ENCODE measurements at places on chromosomes 2 and 18.

- no peaks in the 10 kb centered on the region for H3K36me3 ChIP-seq
- H3K27me3 ChIP-seq, result no peaks in the 10 kb centered on the region
- no peak overlapping the region for H3K4me3 ChIP-seq
- peak overlapping the region; percentile 30 for H3K27ac ChIP-seq
- no peak for DNase-seq
- no peaks in the 10 kb centered on the region for H3K4me1 ChIP-seq
Measured at GRCh38 chr2:157897106-157897971, 21.2 kb upstream of the ACVR1 start.

GRCh38 chr2:41894563-41895333 is 153.1 kb upstream of the PKDCC start:
- DNase-seq, result no peak
- H3K36me3 ChIP-seq, result no peaks in the 10 kb centered on the region
- no peaks in the 10 kb centered on the region for H3K4me1 ChIP-seq
- no peak overlapping the region for H3K4me3 ChIP-seq
- H3K27me3 ChIP-seq, result no peaks in the 10 kb centered on the region
- H3K27ac ChIP-seq, result no peak overlapping the region

- H3K27me3 ChIP-seq, result no peaks in the 10 kb centered on the region
- H3K4me3 ChIP-seq, result no peak overlapping the region
- H3K4me1 ChIP-seq, result no peaks in the 10 kb centered on the region
Measured at GRCh38 chr2:164275659-164276058, 345.6 kb downstream of the GRB14 start.

DNA sequence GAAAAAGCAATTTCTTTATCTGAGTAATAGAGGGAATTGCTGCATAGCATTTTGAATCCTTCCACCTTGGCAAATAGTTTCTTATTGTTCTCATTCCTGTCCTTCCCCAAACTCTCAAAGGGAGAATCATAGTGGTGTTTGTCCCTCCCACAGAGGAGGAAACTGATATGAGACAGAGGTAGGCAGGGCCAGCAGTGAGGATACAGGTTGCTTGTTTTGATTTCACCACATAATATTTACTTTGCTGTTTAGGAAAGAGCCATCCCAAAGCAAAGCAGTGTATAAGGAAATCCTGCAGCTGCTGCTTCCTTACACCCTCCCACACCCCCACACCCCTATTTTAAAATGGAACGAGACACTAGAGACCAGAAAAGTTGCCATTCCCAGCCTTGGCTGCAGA is 195.3 kb downstream of the SETBP1 start:
- H3K27ac ChIP-seq, result no peak overlapping the region
- no peaks in the 10 kb centered on the region for H3K27me3 ChIP-seq
- H3K4me3 ChIP-seq, result no peak overlapping the region

DNA sequence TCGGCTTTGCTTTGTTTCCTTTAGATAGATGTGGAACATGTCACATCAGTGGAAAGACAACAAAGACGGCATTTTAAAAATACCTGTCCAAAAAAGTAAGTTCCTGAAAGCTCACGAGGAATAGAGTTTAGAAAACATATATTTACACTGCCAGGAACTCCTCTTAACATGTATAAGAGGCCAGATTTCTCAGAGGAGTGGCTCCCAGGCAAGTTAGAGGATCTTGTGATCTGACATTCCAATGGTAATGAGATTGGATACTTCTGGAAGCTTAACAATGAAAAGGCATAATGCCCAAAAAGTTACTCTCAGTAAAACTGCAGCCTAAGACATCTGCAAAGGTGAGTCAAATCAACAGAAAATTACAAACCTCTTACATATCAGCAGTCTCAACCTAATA is 77.1 kb downstream of the CYRIA start:
- H3K4me3 ChIP-seq, result no peak overlapping the region
- H3K27me3 ChIP-seq, result no peaks in the 10 kb centered on the region
- H3K4me1 ChIP-seq, result no peaks in the 10 kb centered on the region
- no peaks in the 10 kb centered on the region for H3K36me3 ChIP-seq
- H3K27ac ChIP-seq, result no peak overlapping the region
- DNase-seq, result no peak

DNA sequence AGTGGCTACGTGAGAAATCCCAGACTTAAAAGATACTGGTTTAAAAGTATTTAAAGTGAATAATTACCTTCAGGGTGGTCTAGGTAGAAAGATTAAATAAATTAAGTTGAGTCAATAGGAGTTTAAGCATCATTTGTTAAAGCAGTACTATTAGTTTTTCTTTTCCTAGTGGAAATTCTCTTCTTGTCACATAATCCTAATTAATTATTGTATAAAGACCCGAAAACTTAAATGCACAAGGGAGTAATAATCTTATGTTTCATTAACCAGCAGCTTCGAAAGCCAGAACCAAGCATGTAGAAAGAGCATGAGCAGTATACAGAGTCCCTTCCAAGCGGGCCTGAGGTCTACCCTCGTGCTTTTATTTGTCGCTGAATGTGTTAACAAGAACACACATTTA is 90.2 kb upstream of the SKOR2 start:
- no peaks in the 10 kb centered on the region for H3K36me3 ChIP-seq
- H3K27me3 ChIP-seq, result no peaks in the 10 kb centered on the region
- no peak for DNase-seq
- H3K4me1 ChIP-seq, result no peaks in the 10 kb centered on the region

DNA sequence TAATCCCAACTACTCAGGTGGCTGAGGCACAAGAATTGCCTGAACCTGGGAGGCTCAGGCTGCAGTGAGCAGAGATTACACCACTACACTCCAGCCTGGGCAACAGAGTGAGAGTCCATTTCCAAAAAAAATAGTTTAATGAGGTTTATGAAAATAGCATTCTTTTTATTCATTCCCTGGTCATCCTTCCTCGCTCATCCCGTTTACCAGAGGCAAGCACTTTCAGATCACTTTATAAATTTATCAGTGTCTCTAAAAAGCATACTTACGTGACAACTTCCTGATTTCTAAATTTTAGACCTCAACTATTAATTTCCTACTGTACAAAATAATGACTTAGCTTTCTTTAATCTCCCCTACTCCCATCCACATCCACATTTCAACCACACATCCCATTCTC is 864.8 kb downstream of the EPHA4 start:
- no peak for DNase-seq
- no peak overlapping the region for H3K27ac ChIP-seq
- no peaks in the 10 kb centered on the region for H3K4me1 ChIP-seq
- H3K27me3 ChIP-seq, result peaks cover 4% of the 10 kb centered on the region
- H3K4me3 ChIP-seq, result no peak overlapping the region
- no peaks in the 10 kb centered on the region for H3K36me3 ChIP-seq

GRCh38 chr18:11249391-11249790 is 100.0 kb upstream of the PIEZO2 start:
- H3K27ac ChIP-seq, result no peak overlapping the region
- DNase-seq, result no peak
- H3K4me3 ChIP-seq, result no peak overlapping the region

DNA sequence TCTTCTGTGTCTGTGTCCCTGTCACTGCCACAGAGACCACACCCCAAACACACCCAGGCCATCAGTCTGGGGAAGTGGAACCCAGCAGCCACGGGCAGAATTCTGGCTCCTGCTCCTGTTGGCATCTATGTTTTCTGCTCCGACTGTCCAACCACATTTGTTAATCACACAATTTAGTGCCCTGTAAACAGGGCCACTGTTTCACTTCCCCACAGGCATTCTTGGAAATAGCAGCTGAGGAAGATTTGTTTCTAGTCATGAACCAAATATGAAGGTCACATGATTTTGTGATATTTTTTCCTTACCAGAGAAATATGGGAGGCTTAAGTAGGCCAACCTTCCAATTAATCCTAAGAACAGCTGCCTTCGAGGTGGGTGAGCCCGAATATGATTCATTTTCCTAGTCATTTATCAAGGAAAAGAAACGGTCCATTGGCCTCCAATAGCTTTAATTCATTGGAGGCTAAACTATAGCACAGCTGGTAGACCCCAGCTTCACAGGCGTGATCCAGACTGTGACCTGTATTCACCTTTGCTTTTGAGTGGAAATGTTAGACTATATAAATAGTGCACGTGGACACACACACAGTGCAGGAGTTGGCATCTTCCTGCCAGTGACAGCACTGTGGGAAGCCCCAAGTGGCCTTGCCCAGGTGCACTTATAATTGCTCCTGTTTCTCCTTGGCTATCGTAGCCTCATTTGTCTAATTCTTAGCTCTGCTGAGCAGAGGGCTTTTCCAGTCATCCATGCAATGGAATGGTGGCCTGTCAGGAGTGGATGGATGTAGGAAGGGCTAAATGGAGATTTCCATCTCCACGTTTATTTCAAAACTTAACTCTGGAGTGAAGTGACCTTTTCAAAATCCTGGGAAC is 267.9 kb downstream of the LPIN1 start:
- no peaks in the 10 kb centered on the region for H3K4me1 ChIP-seq
- H3K4me3 ChIP-seq, result no peak overlapping the region
- DNase-seq, result no peak
- no peaks in the 10 kb centered on the region for H3K27me3 ChIP-seq
- no peak overlapping the region for H3K27ac ChIP-seq
- no peaks in the 10 kb centered on the region for H3K36me3 ChIP-seq

DNA sequence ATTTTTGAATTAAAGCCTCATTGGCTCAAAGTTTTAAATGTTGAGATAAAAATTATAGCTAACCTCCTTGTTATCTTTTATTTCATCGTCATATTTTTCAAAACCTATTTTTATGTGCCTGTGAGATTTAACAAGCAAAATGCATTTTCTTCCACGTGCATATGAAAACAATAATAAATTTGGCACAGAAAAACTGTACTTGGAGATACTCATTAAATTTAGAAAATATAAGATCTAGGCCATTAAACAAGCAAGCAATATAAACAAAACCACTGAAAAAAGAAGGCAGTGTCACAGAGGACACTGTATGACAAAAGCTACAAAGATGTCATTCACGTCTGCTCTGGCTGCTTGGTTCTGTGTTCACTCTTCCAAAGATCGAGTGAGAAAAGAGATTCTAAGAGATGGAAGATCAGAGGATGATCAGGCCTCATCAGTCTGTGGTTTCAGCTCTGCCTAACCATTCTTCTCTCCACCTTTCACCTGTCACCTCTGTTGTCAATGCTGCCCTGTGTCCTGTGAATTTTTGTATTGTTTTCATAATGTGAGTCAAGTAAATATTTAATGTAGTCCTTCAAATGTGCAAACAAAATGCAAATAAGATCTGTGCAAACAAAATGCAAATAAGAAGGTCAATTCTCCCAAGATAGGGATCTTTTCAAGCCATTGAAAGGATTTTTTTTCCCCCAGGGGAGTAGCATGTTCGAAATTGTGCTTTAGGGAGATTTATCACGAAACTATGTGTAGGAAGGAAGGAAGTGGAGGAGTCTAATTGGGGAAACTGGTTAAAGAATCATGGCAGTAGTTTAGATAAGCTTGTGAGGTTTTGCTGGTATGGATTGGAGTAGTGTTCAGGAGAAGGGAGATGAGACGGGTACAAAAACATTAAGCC is 138.7 kb upstream of the RBMS1 start:
- no peak for DNase-seq
- no peak overlapping the region for H3K27ac ChIP-seq
- no peak overlapping the region for H3K4me3 ChIP-seq
- H3K4me1 ChIP-seq, result no peaks in the 10 kb centered on the region

DNA sequence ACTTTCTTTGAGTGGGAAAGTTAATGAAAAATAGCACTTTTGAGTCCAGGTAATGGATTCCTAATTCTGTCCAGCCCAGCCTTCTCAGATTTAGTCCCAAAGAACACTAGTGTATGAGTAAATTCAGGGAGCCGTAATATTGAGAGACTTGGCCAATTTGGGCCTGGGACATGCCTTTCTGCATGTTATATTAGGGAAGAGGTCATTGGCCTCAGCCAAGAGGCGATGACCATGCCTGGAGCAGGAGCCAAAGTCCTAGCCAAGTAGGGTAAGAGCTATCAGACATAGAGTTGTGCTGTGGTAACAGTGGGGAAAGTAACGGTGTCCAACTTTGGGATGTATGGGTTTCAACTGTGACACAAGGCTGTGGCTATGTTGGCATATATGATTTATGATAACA is 336.5 kb upstream of the ZNF804A start:
- no peaks in the 10 kb centered on the region for H3K4me1 ChIP-seq
- H3K27ac ChIP-seq, result no peak overlapping the region
- DNase-seq, result no peak
- H3K36me3 ChIP-seq, result no peaks in the 10 kb centered on the region
- no peaks in the 10 kb centered on the region for H3K27me3 ChIP-seq
- no peak overlapping the region for H3K4me3 ChIP-seq

- H3K27me3 ChIP-seq, result no peaks in the 10 kb centered on the region
- H3K36me3 ChIP-seq, result no peaks in the 10 kb centered on the region
- no peak for DNase-seq
- no peak overlapping the region for H3K4me3 ChIP-seq
Measured at GRCh38 chr2:172308253-172308935, 119.0 kb upstream of the ITGA6 start.

GRCh38 chr18:27860701-27861107 is 316.2 kb downstream of the CDH2 start:
- no peak for DNase-seq
- H3K36me3 ChIP-seq, result no peaks in the 10 kb centered on the region
- no peaks in the 10 kb centered on the region for H3K27me3 ChIP-seq
- H3K4me1 ChIP-seq, result no peaks in the 10 kb centered on the region

- no peak for DNase-seq
- H3K36me3 ChIP-seq, result no peaks in the 10 kb centered on the region
- peaks cover 9% of the 10 kb centered on the region for H3K27me3 ChIP-seq
- no peaks in the 10 kb centered on the region for H3K4me1 ChIP-seq
- H3K4me3 ChIP-seq, result no peak overlapping the region
- no peak overlapping the region for H3K27ac ChIP-seq
Measured at GRCh38 chr2:229673676-229674075, 40.7 kb downstream of the DNER start.

- H3K27me3 ChIP-seq, result no peaks in the 10 kb centered on the region
- no peak overlapping the region for H3K27ac ChIP-seq
- H3K36me3 ChIP-seq, result no peaks in the 10 kb centered on the region
- H3K4me3 ChIP-seq, result no peak overlapping the region
Measured at GRCh38 chr2:72669121-72669520, 156.7 kb downstream of the EXOC6B start.

GRCh38 chr2:227374158-227374557 is 4.9 kb downstream of the TM4SF20 start:
- no peak for DNase-seq
- H3K4me1 ChIP-seq, result no peaks in the 10 kb centered on the region

DNA sequence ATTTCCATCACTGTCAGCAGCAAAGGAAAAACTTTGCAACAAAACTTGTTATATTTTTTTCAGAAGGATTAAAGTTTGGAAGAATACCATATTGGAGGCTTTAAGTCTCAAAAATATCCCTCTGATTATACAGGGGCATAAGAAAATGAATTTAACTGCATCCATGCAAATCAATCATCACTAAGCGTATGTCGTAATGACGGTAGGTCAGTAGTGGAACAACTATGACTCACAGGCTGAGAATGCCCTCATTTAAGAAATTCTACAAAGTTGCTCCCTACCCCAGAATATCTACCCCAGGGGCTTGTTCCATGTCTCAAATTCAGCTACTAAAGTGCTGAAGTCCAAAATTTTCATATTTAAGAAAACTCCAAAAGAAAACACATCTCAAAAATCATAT is 12.5 kb upstream of the NAB1 start:
- no peak for DNase-seq
- H3K4me1 ChIP-seq, result peaks cover 17% of the 10 kb centered on the region
- H3K36me3 ChIP-seq, result no peaks in the 10 kb centered on the region
- no peak overlapping the region for H3K27ac ChIP-seq
- no peak overlapping the region for H3K4me3 ChIP-seq
- no peaks in the 10 kb centered on the region for H3K27me3 ChIP-seq

GRCh38 chr18:25544546-25545287 is 192.8 kb upstream of the ZNF521 start:
- no peak overlapping the region for H3K4me3 ChIP-seq
- no peaks in the 10 kb centered on the region for H3K36me3 ChIP-seq
- H3K4me1 ChIP-seq, result no peaks in the 10 kb centered on the region
- H3K27me3 ChIP-seq, result no peaks in the 10 kb centered on the region

GRCh38 chr2:226333388-226333787 is 466.2 kb downstream of the IRS1 start:
- H3K27me3 ChIP-seq, result no peaks in the 10 kb centered on the region
- no peaks in the 10 kb centered on the region for H3K36me3 ChIP-seq
- H3K4me1 ChIP-seq, result no peaks in the 10 kb centered on the region

Data from upper lobe of right lung (tissue), 1 donor.